Cardiac fibroblast (primary cell): ENCODE measurements at places on chromosomes 11 and 22.

GRCh38 chr11:47711816-47712215, 3.4 kb downstream of the AGBL2 start:
- no peak for DNase-seq

- no peak for DNase-seq
These were observed 6.8 kb downstream of the MPST start for GRCh38 chr22:37026325-37026724.

DNA sequence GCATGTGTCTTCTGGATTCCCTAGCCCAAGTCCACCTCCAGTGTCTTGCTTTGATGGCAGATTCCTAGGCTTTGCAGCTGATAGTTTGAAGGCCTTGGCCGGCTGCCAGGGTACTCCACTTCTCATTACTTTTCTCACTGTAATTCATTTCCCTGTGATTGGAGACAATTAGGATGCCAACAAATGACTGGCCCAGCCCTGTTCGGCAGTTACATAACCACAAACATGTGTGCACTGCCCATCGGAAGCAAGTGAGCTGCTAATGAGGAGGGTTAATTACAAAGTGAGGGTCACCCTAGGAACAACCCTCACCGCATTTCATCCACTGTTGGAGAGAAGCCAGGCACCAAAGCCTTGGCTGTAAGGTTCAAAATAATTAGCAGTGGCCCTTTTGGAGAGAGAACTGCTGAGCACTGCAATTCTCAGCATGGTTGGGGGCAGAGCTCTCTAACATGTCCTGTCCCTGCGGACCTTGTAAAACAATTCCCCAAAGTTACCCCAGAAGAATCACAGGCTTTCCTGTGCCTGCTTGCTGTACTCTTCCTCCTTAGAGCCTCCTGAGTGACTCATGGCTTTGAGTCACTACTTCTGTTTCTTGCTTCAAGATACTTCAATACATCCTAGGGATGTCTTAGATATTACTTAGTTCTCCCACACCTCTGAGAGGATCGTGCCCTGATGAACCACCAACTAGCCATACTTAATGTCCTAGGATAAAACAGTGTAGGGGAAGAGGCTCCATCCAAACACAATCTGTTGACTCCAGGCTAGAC, 109.7 kb upstream of the GALNT18 start:
- peak; percentile 1 for DNase-seq

GRCh38 chr11:103069367-103069766, 22.6 kb downstream of the DCUN1D5 start:
- no peak for DNase-seq

DNA sequence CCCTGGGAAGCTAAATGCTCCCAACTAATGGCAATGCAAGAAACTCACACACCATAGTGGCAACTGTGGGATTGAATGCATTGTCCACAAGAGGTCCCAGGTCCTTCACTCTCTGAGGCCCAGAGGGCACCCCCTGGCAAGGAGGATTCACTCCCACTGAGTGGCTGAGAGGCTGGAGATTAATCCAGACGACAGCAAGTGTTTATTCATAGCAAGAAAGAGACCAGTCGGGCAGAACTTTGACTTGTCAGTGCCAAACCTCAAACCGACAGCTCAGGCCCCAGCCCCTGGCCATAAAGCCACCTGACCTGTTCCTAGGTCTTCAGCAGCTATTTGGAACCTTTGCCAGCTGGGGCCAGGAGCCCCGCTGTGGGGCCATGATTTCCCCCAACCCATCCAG, 54.5 kb upstream of the MPEG1 start:
- no peak for DNase-seq

- peak; percentile 57 for DNase-seq
These were observed 19.1 kb downstream of the ARHGEF17 start for GRCh38 chr11:73326929-73327811.

DNA sequence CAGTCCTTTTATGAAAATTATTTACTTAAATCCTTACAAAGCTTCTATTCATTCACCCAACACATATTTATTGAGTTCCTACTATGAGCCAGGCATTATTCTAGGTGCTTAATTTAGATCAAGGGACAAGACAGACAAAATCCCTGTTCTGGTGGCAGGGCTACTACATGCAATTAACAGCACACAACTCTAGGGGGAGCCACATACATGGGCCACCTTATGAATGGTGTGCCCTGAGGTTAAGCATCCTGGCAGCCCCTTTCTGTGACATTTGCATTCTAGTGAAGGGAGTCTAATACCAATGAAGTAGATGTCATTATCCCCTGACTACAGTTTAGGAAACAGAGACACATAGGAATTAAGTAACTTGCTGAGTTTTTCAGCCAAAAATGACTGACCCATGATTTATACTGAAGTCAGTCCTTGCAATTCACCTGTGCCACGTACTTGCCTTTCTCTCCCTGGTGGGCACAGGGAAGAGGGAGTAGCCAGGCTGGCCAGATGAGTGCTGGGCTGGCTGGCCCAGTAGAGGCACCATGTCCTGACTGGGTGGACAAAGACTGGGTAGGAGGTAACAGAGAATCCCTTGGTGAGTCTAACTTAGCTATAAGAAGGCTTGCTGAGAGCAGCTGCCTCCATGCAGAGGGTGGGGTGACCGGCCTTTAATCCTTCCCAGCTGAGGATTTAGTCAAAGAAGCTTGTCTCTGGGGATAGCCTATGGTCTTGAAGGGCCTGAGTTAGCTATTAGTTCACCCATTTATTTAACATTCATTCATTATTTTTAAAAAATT, 52.0 kb upstream of the ELF5 start:
- peak; percentile 10 for DNase-seq

- no peak for DNase-seq
These were observed 39.0 kb upstream of the BLID start for GRCh38 chr11:122154994-122155393.

DNA sequence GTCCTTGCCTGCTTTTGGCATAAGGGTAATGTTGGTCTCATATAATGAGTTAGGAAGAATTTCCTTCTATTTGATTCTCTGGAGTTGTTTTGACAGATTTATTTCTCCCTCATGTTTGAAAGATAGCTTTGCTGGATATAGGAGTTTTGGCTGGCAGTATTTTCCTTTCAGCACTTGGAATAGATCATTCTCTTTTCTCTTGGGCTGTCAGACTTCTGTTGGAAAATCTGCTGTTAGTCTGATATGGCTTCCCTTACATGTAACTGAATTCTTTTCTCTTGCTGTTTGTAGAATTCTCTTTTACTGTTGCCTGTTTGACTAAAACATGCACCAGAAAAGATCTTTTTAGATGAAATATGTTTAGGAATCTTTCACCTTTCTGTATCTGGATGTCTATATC, 165.5 kb downstream of the GUCY1A2 start:
- no peak for DNase-seq

GRCh38 chr11:106683435-106683834, 334.8 kb downstream of the GUCY1A2 start:
- DNase-seq: no peak
